ENCODE measurements at places on chromosomes 16 and 17.
A peak's percentile ranks its signal among the peaks of the same experiment; 100 is the strongest.

- no peak for DNase-seq
Measured at GRCh38 chr17:41529491-41529915, 1.4 kb upstream of the KRT19 start.

DNA sequence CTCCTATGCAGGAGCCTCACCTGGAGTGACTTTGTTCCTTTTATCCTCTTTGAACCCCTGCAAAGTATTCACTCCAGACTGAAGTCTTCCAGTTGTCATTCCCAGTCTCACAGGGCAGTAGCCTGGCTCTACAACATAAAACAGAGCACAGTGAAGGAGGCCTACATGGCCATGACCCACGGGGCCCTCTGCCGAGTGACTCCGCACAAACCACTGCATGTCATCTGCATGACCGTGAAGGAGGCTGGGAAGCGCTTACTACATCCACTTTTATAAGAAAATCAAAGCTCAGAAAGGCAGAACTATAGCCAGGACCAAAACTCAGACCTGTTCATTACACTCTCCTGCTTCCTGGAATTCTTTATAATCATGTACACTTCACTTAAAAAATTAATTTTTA, 42.5 kb downstream of the BRD7 start:
- DNase-seq = no peak

DNA sequence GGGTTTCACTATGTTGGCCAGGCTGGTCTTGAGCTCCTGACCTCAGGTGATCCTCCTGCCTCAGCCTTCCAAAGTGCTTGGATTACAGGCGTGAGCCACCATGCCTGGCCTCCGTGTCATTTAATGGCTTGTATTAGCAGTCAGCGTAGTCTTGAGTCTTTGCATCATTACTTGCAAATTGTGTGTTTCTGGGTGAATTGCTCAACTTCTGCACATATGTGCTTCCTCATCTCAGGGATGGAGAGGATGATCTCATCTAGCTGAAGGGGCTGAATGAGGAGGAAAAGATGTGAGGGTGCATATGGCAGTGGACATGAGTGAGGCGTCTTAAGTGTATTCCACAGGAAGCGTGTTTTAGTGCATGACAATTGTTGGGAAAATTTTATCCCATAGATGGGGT, 155.8 kb downstream of the SNX29 start:
- no peak for DNase-seq

GRCh38 chr16:14196011-14196410, 124.9 kb downstream of the MRTFB start:
- no peak for DNase-seq

DNA sequence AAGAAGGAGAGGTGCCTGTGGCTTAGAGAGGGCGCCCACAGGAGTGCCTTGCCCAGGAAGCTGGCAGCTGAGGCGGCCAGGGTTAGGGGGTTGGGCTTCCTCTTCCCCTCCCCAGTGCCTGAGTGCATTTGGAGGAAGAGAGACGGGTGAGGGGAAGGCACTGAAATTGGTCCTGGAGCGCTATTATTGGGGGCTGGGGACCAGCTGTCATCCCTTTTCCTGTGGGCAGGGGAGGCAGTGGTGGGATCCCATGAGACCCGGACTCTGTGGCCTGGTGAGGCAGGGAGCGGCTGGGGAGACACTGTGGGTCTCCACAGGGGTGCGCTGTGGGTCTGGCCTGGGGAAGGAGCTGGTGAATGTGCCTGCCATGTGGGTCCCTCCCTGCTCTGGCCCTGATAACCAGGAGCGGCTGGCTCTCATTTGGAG, 259.7 kb downstream of the SEC14L1 start:
- peak; percentile 74 for DNase-seq

- peak; percentile 7 for DNase-seq
Measured at GRCh38 chr16:79093554-79093967, 507.0 kb downstream of the MAF start.

GRCh38 chr17:42337442-42337841, 49.1 kb downstream of the STAT5A start:
- peak; percentile 46 for DNase-seq

DNA sequence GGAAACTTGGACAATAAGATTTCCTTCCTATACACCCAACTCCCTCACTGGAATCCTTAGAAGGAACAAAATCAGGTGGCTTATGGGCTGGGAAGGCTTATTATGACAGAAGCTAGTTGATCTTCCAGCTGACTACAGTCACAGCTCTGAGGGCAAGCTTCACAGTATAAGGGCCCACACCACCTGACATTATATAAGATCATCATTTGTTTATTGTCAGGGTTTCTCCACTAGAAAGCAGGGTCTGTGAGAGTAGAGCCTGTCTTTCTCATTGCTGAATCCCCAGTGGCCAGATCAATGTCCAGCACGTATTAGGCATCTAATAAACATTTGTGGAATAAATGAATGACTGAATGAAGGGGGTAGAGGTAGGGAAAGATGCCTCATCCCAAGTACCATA, 57.8 kb upstream of the PHOSPHO1 start:
- no peak for DNase-seq

GRCh38 chr17:79970576-79971068, 65.0 kb downstream of the TBC1D16 start:
- DNase-seq = no peak

GRCh38 chr17:20095336-20096080, 86.3 kb downstream of the SPECC1 start:
- no peak for DNase-seq

GRCh38 chr17:40453881-40454612, 10.8 kb downstream of the IGFBP4 start:
- DNase-seq = no peak

DNA sequence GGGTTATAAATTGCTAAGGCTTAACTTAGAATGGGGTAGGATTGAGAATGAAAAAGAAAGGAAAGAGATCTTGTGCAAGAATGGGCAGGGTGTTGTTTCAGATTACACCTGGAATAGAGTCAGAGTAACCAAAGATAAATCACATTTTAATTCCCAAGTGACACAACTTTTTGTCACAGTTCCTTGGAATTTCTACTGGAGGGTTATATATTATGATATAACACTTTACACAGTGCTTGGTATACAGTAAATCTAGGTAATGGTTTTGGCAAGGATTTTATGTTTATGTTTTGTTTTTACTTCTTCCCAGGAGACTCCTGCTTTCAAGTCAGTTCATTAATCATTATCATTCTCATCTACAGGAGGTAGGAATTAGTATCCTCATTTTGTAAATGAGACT, 115.7 kb upstream of the KCNJ16 start:
- no peak for DNase-seq

DNA sequence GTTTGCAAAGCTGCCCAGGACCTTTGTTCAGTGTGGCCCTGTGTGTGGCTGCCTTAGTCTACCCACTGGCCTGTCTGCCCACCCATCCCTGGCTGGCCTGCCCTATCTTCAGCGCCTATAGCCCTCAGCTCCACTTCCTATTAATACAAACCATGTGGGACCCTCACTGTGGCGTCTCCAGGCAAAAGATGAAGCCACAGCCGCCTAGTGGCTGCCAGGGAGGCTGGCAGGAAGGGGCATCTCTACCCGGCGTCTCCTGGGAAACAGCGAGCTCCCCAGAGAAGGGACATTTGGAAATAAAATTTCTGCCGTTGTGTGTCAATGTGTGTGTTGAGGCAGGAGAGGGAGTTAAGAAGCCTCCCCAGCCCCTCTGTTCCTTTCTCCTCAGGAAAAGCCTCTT, 31.5 kb downstream of the NEUROD2 start:
- DNase-seq = no peak

GRCh38 chr16:58793366-58793765, 59.2 kb upstream of the GOT2 start:
- no peak for DNase-seq

GRCh38 chr17:50956409-50956749, 90.2 kb upstream of the TOB1 start:
- DNase-seq = no peak

- DNase-seq = no peak
Measured at GRCh38 chr17:65401561-65401960, 159.9 kb downstream of the AXIN2 start.

GRCh38 chr17:59154292-59154720, 680 bp downstream of the SKA2 start:
- peak; percentile 30 for DNase-seq

DNA sequence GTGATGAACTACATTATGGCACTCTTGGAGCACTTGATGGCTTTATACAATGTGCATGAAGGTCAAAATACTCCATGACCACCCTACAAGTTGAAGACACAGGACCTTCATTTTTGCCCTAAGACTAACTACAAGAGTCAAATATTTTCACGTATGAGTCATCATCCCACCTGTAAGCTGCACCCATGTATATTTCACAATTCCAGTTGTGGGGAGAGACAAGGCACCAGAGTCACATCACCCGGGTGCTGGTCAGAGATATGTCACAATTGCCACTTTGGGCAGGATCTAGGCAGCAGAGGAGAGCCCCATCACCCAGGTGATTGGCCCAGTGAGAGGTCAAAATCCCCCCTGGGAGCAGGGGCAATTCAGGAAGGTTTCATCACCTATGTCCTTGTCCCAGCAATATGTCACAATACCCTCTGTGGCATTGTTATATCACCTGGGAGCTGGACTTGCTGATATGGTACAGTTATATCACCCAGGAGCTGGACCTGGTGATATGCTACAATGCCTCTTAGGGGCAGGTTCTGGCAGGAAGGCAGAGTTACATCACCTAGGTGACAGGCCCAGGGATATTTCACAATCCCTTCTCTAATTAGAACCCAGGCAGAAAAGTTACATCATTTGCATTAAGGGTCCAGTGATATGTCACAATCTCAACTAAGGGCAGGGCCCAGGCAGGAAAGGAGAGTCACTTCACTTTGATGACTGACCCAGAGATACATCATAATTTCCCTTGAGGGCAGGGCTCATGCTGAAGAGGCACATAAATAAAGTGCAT, 1839.2 kb downstream of the TP53TG3F start:
- DNase-seq = no peak

DNA sequence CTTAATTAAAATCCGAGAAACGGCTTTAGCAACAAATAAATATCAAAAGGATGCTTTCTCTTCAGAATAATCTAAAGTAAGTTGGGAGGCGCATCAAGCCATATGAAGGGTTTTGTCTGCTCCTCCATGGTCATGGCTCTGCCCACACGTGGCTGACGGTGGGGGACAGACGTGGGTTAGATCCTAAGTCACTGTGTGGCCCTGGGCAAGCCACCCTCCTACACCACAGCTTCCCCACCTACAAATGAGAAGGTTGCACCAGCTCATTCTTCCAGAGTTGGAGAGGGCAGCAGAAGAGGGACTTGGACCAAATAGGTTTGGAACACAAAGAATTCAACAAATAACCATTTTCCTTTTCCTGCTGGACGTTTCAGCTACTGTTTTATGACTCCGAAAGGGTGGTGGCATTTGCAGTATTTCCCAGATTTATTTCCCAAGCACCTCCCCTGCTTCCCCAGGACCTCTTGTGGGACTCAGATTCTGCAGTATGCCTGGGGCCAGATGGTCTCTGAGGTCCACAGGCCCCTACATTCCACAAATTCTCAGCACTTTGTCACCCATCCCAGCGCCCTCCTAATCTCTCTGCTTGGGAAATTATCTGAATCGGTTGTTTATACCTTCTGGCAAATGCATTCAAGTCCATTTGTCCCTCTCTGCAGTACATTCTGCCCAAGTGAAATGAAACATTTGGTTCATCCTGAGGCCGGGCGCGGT, 17.8 kb downstream of the LRRC75A start:
- no peak for DNase-seq

- no peak for DNase-seq
Measured at GRCh38 chr16:85188822-85189672, 76.8 kb upstream of the CIBAR2 start.

GRCh38 chr17:47955497-47956461, 1.9 kb downstream of the PRR15L start:
- DNase-seq = no peak

GRCh38 chr17:75614006-75614405, 19.2 kb upstream of the SMIM5 start:
- DNase-seq = no peak

DNA sequence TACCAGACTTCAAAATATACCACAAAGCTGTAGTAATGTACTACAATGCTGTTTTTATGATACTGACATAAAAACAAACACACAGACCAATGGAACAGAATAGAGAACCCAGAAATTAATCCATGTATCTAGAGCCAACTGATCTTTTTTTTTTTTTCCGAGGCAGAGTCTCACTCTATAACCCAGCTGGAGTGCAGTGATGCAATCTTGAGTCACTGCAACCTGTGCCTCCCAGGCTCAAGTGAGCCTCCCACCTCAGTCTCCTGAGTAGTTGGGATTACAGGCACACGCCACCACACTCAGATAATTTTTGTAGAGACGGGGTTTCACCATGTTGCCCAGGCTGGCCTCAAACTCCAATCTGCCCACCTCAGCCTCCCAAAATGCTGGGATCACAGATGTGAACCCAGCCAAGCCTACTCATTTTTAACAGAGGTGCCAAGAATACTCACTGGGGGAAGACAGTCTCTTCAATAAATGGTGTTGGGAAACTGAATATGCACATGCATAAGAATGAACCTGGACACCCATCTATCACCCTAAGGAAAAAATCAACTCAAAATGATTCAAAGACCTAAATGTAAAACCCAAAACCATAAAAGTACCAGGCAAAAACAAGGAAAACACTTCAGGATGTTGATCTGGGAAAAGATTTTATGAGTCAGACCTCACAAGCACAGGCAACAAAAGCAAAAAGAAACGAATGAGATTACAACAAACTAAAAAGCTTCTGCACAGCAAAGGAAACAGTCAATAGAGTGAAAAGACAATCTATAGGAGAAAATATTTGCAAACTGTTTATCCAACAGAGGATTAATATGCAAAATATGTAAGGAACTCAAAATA, 63.1 kb downstream of the STX8 start:
- no peak for DNase-seq

DNA sequence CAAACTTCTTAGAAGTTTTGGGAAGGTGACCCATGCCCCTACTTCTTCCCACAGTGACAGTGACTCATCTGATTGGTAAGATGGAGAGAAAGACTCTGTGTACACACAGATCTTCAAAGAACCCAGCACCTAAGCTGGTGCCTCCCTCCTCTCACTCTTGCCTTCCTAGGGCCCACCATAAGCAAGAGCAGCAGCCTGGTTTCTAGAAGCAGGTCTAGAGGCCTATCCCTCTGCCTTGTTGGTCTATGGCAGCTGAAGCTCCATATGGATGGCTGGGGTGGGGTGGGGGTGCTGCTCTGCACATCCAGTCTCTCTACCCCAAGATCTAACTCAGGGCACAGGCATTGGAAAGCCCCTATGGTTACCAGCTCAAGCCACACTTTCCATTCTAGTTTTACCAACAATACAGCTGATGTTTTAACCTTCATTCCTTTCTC, 47.5 kb downstream of the STAT3 start:
- DNase-seq = no peak

DNA sequence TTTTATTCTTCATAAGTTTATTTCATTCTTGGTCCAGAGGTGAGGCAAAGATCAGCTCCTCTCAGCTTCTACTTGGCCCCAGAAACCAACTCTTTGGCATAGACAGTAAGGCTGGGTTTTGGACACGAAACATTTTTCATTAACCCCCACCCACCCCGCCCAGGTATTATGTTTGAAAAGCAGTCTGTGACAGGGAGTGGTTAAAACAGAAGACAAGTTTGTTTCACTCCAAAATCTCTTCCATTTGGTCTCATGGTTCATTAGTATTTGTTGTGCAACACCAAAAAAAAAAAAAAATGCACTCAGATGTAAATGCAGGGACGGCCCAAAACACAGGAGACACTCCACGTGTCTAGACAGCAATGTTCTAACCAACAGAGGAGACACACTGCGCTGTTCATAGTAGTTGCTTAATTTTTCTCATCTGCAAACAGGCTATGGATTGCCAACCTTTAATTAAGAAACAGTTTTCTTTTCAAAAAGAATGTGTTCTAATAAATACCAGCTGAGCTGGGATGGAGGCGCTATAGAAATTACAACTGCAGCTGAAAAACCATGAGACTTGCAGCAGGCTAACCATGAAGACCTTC, 39.8 kb upstream of the MMP2 start:
- DNase-seq = no peak

GRCh38 chr17:35740216-35740615, 8.8 kb downstream of the RASL10B start:
- DNase-seq = no peak

All from effector memory CD8-positive, alpha-beta T cell (primary cell).